ENCODE measurements at places on chromosomes 4 and X.

- peaks cover 9% of the 10 kb centered on the region for H3K4me1 ChIP-seq
- H3K36me3 ChIP-seq, result no peaks in the 10 kb centered on the region
- no peak overlapping the region for H3K4me3 ChIP-seq
- H3K27ac ChIP-seq, result no peak overlapping the region
- DNase-seq, result no peak
Measured at GRCh38 chr4:38366456-38366855, 297.5 kb upstream of the KLF3 start.

DNA sequence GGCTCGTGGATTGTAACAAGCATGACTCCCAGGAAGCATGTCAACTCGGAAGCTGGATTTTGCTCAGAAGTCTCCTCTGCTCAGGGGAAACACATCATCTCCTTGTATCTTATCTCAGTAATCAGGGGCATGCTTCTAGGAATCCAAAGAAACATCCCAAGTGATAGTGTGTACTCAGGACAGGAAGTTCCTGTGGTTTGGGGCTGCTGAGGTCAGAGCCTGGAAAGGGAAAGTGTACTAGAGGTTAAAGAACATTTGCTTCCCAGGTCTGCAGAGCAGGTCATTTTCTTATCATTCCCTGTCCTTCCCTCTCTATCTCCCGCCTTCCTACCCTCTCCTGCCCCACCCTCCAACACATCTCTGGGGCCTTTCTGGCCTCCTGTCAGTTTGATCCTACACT lies 38.8 kb downstream of the SLC34A2 start:
- no peak for DNase-seq
- no peaks in the 10 kb centered on the region for H3K36me3 ChIP-seq
- H3K27ac ChIP-seq, result no peak overlapping the region
- H3K27me3 ChIP-seq, result no peaks in the 10 kb centered on the region
- H3K4me1 ChIP-seq, result no peaks in the 10 kb centered on the region
- H3K4me3 ChIP-seq, result no peak overlapping the region

DNA sequence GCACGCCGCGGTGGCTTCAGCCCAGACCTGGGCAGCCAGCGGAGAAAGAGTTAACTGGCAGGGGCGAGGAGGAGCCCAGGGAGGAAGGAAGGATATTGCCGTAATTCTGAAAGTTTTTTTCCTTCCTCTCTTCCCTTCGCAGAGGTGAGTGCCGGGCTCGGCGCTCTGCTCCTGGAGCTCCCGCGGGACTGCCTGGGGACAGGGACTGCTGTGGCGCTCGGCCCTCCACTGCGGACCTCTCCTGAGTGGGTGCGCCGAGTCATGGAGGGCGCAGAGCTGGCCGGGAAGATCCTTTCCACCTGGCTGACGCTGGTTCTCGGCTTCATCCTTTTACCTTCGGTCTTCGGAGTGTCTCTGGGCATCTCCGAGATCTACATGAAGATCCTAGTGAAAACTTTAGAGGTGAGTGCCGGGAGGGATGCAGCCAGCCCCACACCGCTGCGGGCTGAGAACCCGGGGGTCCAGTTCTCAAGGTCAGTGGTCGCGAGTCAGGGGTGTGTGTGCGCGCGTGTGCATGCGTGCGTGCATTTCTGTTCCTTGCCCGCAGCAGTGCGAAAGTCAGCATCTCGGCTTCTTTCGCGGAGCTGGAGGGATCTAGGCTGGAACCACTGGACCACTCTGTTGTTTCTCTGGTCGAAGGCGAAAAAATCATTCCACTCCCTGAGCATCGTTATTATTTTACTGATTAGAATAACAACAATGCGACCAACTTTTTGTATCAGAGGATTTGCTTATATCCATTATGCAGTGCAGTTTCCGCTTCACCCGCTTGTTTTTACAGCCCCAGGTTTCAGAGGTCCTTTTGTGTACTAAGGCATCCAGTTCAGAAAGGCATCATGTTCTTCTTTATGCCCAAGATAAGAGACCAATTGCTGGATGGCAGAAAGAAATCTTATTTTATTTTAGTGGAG lies 709 bp downstream of the GPAT3 start:
- H3K27ac ChIP-seq, result peak overlapping the region; percentile 77
- peak overlapping the region; percentile 60 for H3K4me3 ChIP-seq
- peaks cover 9% of the 10 kb centered on the region for H3K4me1 ChIP-seq
- peak; percentile 79 for DNase-seq
- peaks cover 7% of the 10 kb centered on the region for H3K27me3 ChIP-seq

DNA sequence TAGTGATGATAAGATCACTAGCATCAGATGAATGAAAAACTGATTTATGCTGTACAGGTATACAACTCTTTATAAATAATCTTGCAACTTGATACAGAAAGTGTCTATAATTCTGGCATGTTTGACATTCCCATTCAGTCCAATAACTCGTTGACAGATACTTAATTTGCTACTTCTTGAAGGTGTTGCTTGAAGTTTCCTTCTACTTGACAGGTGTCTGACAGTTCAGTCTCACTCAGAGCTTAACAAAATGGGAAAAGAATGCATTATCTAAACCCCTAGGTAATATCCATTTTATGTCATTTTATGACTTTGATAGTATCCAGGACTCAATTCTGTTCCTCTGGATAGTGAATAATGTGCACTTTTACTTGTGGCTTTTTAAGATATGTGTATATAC lies 508.9 kb downstream of the GRID2 start:
- DNase-seq, result no peak

DNA sequence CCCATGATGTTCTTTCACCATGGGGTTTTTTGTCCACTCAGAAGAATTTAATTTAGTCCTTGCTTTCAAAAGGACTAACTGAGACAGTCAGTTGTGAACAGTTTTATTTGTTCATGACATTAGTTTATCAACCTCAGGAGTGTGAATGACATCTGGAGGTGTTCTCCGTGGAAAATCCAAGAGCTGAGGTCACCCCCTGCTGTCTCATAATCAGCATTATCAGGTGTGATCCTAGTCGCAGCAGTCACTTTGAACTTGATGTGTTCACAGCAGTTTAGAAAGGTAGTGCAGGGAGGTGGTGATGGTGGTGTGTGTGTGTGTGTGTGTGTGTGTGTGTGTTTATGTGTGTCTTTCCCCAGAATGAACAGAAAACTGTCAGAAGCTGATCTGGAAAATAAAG lies 1760.8 kb upstream of the PCDH10 start:
- no peaks in the 10 kb centered on the region for H3K36me3 ChIP-seq
- no peak for DNase-seq
- no peaks in the 10 kb centered on the region for H3K4me1 ChIP-seq
